ENCODE measurements at places on chromosomes 5 and 9. TPM values are rescaled to one million over a fixed set of nuclear protein-coding genes. Genes with fewer than 3 reads are reported as not detected.

The TMEM174 gene
- 27.2 TPM for polyA plus RNA-seq

The SAPCD2 gene
- 5.4 TPM for polyA plus RNA-seq

The ZBED3 gene
- 34.3 TPM for polyA plus RNA-seq

The CCDC171 gene
- polyA plus RNA-seq: 6.1 TPM

The CCL27 gene
- polyA plus RNA-seq: 0.57 TPM

The EQTN gene
- 0.19 TPM for polyA plus RNA-seq

The MLANA gene
- 1.1 TPM for polyA plus RNA-seq

The IPO11 gene
- polyA plus RNA-seq: 38.3 TPM

The PROB1 gene
- 2.0 TPM for polyA plus RNA-seq

DNA sequence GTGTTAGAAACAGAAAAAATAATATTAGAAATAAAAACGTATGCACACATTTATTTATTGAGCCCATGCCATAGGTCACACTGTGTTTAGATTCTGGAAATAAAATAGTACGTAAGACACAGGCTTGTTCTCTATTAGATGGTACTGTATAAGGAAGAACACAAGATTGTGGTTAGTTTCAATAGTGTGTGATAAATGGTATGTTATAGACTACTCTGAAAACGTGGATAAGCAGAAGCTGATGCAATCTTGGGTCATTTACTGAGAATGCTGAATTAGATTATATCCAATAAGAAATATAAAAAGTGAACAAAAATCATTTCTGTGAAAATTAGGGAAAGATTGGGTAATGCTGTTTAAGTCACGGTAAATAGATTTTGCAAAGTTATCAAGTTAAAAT lies 1456.4 kb upstream of the ACO1 start:
- no peak for DNase-seq

GRCh38 chr9:38208206-38208901 lies 139.3 kb upstream of the SHB start:
- no peak for DNase-seq

DNA sequence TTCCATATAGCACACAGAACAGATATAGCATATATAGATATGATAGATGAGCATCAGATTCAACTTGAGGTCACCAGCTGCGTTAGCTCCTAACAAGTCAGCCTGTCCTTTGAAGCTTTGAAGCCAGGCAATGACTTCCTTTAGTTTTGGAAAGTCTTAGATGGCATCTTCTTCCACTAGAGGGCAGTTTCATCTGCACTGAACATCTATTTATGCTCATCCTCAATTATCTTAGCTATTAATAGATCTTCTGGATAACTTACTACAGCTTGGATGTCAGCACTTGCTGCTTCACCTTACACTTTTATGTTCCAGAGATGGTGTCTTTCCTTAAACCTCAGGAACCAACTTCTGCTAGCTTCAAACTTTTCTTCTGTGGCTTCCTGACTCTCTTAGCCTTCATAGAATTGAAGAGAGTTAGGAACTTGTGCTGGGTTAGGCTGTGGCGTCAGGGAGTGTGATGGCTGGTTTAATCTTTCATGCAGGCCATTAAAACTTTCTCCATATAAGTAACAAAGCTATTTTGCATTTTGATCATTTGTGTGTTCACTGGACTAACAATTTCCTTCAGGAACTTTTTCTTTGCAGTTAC lies 1401.4 kb downstream of the EFNA5 start:
- no peak for DNase-seq

DNA sequence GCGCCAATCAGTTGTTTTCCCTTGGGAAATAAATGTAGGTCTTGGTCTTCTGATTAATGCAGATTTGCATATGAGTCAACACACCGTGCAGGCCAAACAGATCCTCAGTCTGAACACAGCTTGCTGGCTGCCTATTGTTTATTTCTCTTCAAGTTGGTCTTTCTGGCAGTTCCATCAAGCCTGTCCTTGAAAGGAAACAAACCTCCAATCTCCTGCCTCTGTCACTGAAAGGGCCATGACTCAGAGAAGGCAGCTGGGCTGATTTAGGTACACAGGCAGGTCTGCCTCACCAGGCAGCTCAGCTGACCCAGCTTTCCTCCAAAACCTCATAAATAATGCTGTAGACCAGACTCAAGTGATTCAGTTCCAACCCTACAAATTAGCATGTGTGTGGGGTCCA lies 175.9 kb downstream of the MAN2A1 start:
- DNase-seq: no peak

GRCh38 chr5:10366310-10367272 lies 13.1 kb downstream of the MARCHF6 start:
- no peak for DNase-seq

GRCh38 chr9:111484572-111484894 lies 350 bp upstream of the ECPAS start:
- DNase-seq: no peak

- DNase-seq: no peak
Observed at GRCh38 chr9:130158001-130158400, 14.2 kb upstream of the NCS1 start.

GRCh38 chr5:168886157-168886556 lies 307.0 kb upstream of the PANK3 start:
- DNase-seq: no peak

DNA sequence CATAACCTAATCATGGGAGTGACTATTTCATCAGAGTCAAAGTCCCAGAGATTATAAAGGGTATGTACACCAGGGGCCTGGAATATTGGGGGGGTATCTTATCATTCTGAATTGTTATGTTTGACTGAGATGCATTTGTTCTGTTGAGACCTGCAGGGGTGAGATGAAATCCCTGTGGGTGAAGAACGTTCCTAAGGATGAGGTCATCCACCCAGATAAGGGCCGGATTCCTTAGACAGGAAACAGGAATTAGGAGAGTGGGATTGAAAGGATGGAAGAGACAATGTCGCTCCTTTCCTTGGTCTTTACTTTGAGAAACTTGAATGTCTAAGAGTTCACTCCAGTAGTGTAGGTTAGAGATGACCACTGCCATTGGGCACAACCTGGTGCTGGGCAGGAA lies 54.7 kb downstream of the GAS1 start:
- no peak for DNase-seq

- DNase-seq: no peak
Observed at GRCh38 chr9:135018306-135018915, 69.1 kb upstream of the OLFM1 start.

DNA sequence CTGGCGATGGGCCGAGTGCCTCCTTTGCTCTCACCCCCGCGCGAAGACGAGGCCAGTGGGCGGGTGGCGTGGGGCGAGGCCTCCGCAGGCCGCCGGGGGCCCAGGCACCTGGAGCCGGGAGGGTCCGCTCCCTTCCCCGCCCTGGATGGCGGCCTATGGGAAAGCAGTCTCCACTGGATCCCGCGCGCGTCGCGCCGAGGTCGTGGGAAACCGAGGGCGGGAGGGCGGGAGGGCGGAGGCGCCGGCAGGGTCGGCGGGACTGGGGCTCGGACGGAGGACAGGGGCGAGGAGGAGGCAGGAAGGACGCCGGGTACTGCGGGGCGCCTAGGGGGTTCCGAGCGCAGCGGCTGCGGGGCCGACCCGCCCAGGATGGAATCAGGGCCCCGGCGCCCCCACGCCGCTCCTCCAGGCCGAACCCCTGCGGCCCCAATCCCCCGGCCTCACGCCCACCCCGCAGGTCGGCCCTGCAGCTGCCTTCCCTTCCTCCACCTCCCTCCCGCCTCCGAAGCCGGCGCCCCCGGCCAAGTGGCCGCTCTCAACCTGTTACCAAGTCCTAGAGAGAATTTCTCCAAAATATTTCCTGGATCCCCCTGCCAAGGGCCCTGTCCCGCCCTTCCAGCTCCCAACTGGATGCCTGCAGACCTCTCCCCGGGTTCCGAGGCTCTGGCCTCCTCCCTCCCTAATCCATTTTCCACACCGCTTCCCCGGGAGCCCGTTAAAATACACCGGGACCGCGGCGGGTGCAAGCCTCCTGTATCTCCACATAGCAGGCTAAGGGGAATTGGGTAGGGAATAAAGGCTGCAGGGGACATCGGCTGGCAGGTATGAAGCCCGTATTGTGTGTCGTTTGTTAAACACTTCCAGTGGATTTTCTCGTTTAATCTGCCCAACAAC lies 146.3 kb downstream of the ERCC6L2 start:
- DNase-seq: no peak

DNA sequence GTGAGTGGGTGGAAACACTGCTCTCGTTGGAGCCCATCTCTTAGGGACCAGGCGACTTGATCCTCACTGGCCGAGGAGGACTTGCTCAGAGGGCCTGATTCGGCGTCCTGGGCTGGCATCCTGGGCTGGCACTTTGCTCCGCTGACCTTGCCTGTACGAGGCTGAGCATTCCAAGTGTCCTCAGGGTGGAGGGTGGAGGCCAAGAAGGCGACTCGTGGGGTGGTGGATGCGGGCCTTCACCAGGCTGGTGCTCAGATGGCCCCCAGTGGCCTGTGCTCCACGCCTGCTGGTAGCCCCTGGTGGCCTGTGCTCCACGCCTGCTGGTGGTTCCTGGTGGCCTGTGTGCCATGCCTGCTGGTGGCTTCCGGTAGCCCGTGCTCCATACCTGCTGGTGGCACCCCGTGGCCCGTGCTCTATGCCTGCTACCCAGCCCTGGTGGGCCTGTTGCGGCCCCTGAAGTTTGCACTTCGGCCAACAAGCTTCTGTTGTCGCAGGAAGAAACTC lies 42.9 kb downstream of the PHF2 start:
- DNase-seq: no peak

- peak; percentile 30 for DNase-seq
Observed at GRCh38 chr5:15105799-15106393, 234.3 kb upstream of the ANKH start.

DNA sequence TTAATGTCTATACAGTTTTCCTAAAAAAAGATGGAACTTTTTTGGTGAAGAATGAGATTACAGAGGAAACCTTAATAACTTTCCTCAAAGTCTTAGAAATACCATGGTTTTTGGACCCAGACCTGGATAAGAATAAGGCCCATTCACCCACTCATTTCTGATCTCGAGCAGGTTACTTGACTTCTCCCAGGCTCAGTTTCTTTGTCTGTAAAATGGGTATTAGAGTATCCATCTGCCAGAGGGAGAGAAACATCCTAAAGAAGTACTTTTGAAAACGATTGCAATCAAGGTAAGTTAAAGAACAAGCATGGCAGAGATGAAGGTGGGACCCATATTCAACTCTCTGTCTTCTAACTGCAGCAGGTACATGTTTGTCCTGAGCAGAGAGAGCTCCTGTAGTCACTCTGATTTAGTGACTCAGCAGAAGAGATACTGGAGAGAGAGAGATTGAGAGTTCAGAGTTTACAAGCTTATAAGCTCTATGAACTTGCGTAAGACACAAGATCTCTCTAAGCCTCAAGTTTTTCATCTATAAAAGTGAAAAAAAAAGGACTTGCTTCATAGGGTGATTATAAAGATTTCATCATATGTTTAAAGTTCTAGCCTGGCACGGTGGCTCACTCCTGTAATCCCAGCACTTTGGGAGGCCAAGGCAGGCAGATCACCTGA lies 379.4 kb upstream of the SGCD start:
- DNase-seq: no peak

DNA sequence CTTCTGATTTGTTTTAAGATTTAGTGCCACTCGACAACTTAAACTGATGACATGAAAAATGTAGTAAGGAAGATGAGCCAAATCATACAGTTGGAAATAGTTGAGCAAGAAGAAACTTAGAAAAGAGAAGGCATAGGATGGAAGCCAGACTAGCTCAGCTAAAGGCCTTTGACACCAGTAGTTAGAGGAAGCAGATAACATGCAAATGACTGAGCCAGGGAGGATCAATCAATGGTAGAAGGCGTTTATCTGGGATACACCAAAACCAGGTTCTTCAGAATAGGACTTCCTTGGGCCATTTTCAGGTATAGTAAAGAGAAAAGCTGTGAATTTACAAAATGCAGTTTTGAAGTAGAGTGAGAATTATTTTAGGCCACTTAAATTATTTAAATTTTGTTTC lies 3.2 kb downstream of the TDRD7 start:
- no peak for DNase-seq

GRCh38 chr5:142676318-142676717 lies 9.6 kb downstream of the FGF1 start:
- no peak for DNase-seq

GRCh38 chr9:10268531-10269485 lies 344.0 kb downstream of the PTPRD start:
- DNase-seq: no peak

DNA sequence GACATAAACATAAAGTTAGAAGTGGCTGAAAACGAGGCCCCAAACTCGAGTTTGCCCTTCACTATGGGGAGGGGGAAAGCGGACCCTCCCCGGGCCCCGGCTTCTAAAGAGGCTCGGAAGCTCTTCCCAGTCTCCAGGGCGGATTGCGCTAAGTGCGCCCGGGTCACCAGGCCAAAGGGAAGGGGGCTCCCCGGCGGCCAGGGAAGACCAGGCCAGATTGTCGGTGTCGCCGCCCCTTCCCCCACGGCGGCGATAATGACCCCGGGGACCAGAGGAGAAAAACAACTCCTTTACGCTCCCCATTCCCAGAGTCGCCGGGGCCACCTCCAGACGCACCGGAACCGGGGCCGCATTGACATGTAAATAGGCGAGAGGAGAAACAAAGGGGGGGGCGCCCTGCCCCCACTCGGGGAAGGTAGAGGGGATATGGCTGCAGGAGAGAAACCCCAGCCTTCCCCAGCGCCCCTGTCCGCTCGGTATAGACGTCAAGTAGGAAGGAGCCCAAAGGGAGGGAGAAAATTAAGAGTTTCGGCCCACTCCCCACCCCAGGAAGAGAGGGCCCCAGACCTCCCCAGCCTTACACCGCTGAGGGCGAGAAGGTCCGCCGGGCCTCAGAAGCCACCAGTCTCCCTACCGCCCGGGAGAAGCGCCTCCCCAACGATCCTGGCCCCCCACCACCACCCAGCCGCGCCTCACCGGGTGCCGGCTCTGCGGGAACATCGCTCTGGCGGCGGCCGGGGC lies 1.7 kb downstream of the TLE1 start:
- no peak for DNase-seq
